Cardiac fibroblast (primary cell): ENCODE measurements at places on chromosomes 7 and 10.
A peak's percentile ranks its signal among the peaks of the same experiment; 100 is the strongest.

- DNase-seq: no peak
These were observed 24.6 kb upstream of the SH2D4B start for GRCh38 chr10:80513106-80513505.

- peak; percentile 80 for DNase-seq
These were observed 50.1 kb downstream of the LANCL2 start for GRCh38 chr7:55415173-55415778.

DNA sequence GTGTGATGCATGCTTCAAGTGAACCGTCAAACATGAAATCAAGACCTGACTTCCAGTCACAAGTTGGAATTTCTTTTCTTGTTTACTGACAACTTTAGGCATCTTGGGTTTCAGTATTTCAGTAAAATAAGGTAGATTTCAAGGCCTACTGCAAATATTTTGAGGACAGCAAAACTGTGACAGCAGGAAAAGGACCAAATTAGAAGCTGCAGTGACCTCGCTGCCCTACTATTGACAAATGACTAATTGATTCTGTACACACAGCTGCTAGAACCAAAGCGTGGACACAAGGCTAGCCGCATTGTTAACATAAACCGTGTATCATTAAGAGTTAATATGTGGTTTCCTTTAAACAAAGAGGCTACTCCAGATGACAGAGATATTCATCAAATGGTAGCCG, 105.7 kb upstream of the SEC61G start:
- DNase-seq: no peak

DNA sequence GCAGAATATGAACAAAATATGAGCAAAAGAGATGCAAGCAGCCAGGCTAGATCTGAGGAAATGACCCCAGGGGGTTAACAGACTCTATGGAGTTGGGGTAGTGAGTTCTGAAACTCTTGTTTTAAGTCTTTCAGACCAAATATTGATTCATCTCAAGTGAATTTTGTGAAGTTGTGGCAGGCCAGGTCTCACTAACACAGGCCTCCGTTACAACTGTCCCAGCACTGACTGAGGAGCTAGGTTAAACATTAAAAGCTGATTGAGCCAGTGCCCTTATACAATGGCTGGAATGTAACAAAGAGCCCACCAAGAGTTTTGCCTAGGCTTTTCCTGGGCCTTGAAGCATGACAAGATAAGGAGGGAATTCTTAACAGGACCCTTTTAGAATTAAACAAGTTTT, 192.3 kb upstream of the STK17A start:
- DNase-seq: no peak

GRCh38 chr10:132850246-132850645, 64.3 kb upstream of the NKX6-2 start:
- DNase-seq: no peak

- no peak for DNase-seq
These were observed 22.3 kb downstream of the PIK3CG start for GRCh38 chr7:106887421-106887820.

DNA sequence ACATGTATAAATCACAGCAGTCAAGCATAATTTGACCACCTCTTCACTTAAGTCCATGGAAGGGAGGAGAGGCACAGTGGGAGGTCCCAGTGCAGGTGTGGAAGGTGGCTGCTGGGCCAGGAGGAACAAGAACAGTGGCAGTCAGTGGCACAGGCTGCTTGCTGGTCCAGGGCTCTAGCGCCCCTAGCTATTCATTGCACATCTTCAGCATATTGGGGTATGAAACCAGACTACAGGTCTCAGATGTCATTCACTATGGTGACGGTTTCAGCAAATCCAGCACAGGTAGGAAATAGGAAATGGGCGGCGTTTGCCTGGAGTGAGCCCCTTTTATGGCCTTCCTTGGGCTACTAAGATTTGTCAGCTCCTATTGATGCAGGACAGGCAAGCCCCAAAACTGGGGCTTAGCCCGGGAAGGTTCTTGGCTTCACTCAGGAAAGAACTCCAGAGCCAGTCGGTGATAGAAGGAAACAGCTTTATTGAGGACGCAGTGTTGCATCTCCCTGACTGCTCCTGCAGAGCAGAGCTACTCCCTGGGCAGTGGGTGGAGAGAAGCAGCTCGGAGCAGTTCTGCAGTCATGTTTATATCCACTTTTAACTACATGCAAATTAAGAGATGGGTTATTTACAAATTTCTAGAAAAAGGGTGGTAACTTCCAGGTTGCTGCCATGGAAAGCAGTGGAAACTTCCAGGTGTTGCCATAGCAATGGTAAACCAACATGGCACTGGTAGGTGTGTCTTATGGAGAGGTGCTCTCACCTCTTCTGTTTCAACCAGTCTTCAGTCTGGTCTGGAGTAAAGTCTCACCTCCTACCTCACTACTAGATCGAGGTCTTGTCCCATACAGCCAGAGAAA, 608.8 kb downstream of the PARD3 start:
- DNase-seq: no peak

DNA sequence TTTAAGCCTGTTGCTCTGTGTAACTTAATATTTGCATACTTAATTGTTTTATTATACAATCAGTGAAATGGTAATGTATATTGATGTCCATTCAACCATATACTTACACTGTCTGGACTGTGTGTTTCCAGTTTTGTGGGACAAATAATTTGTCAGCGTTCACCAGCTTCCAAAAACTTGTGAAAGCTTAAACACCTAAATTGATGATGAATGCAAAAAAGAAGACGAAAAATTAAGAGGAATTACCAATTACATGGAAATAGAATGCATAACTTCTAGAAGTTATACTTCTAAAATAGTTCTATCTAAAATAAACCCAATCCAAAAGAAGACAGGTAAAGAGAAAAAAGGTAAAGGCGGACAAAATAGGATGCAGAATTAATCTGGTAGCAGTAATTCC, 155.0 kb upstream of the FZD1 start:
- no peak for DNase-seq

DNA sequence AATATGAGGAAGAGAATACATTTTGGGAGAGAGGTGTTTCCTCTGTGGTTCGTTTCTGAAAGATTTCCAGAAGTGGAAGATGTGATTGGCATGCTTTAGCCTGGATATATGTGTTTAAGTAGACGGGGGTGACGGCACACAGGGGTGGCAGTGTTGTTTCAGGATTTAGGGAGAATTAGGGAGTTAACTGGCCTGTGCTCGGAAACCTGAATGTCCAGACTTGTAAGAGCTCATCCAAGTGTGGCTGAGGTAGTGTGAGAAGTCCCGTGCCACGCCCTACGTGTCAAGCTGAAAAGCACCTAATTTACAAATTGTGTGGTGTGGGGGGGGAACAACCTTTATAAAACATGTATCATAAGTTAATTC, 1.1 kb downstream of the RALA start:
- DNase-seq: peak; percentile 56

GRCh38 chr10:76382381-76382851, 951.0 kb downstream of the LRMDA start:
- peak; percentile 77 for DNase-seq
